ENCODE measurements at places on chromosomes 12 and 14.

- no peak for DNase-seq
- H3K36me3 ChIP-seq: no peaks in the 10 kb centered on the region
- H3K4me3 ChIP-seq: no peak overlapping the region
Observed at GRCh38 chr14:99573000-99573330, 31.0 kb downstream of the CCDC85C start.

DNA sequence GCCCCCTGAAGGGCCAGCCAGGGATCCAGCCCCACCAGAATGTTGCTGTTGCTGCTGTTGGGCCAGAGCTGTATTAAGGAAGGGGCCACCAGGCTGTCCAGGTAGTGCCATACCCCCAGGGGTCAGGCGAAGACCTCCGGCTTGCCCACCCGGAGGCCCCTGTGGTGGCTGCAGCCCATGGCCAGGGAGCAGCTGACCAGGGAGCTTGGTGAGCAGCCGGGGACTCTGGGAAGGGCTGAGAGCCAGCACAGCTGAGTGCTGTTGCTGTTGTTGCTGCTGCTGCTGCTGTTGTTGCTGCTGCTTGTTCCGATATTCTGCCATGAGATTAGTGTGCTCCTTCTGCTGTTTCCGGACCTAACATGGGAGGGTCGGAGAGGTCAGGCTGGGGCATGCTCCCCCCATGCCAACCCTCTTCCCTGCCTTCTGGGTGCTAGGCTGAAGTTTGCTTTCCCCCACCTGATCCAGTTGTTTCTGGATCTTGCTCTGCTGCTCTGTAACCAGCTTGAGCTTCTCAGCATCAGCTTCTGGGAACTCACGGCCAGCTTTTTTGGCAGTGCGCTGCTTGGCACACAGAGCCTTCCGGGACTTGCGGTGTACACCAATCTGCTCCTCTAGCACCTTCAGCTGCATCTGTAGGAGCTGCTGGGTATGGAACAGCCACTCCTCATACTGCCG lies 15.2 kb upstream of the PRKAG1 start:
- peaks cover 75% of the 10 kb centered on the region for H3K36me3 ChIP-seq
- H3K27ac ChIP-seq: no peak overlapping the region
- H3K4me3 ChIP-seq: no peak overlapping the region
- H3K4me1 ChIP-seq: no peaks in the 10 kb centered on the region

GRCh38 chr14:34794217-34794616 lies 79.8 kb upstream of the CFL2 start:
- H3K27me3 ChIP-seq: no peaks in the 10 kb centered on the region
- H3K36me3 ChIP-seq: 0 out of 2 replicates have a peak, but pooled peaks cover 2% of the 10 kb centered on the region
- no peak overlapping the region for H3K27ac ChIP-seq
- no peak overlapping the region for H3K4me3 ChIP-seq

GRCh38 chr12:107064687-107065086 lies 28.7 kb downstream of the CRY1 start:
- no peaks in the 10 kb centered on the region for H3K27me3 ChIP-seq
- no peaks in the 10 kb centered on the region for H3K4me1 ChIP-seq
- no peaks in the 10 kb centered on the region for H3K36me3 ChIP-seq
- H3K27ac ChIP-seq: no peak overlapping the region

GRCh38 chr12:124558313-124558712 lies 9.1 kb downstream of the NCOR2 start:
- no peak for DNase-seq
- no peaks in the 10 kb centered on the region for H3K36me3 ChIP-seq
- peaks cover 9% of the 10 kb centered on the region for H3K4me1 ChIP-seq
- H3K27me3 ChIP-seq: no peaks in the 10 kb centered on the region

- DNase-seq: no peak
- H3K27me3 ChIP-seq: no peaks in the 10 kb centered on the region
- no peak overlapping the region for H3K27ac ChIP-seq
- H3K4me3 ChIP-seq: no peak overlapping the region
- H3K36me3 ChIP-seq: no peaks in the 10 kb centered on the region
- H3K4me1 ChIP-seq: no peaks in the 10 kb centered on the region
Observed at GRCh38 chr14:26528415-26529182, 69.2 kb downstream of the NOVA1 start.

GRCh38 chr12:75554556-75554880 lies 43.1 kb upstream of the KRR1 start:
- no peaks in the 10 kb centered on the region for H3K4me1 ChIP-seq
- H3K27me3 ChIP-seq: no peaks in the 10 kb centered on the region
- no peak overlapping the region for H3K27ac ChIP-seq
- no peaks in the 10 kb centered on the region for H3K36me3 ChIP-seq
- no peak for DNase-seq

DNA sequence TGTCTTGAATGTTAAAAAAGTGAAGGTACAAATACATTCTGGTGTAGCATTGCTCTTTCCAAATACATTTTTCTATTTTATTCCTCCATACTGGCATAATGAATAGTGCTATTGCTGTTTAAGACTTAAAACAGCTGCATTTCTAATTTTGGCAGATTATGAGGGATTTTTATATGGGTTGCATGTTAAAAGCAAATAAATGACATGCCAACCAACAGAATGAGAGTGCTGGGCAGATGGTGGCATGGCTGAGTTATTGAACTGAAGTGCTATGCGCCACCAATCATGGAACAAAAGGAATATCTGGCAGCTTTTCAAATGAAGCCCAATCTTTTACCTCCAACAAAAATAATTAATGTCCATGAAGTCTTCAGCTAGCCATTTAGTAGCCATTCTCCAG lies 215.0 kb downstream of the PRKD1 start:
- H3K36me3 ChIP-seq: no peaks in the 10 kb centered on the region
- no peak overlapping the region for H3K27ac ChIP-seq
- no peaks in the 10 kb centered on the region for H3K27me3 ChIP-seq
- no peak for DNase-seq
- H3K4me3 ChIP-seq: no peak overlapping the region
